ELR (cell line): ENCODE measurements at places on chromosomes 2 and 18.

DNA sequence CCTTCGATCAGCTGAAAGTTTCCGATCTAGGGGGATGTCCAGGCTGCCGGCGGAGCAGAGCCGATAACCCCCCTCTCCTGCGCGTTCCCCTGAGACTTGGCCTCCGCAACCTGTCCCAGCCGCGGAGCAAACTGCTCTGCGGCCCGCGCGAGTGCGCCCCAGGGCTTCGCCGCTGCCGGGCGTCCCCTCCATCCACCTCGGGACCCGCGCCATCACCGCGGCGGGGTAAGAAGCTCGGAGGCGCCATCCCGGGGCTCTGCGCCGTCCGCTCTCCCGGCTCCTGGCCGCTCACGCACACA lies 990 bp upstream of the GDF7 start:
- DNase-seq: no peak

GRCh38 chr2:121583555-121583954 lies 52.9 kb downstream of the RNU4ATAC start:
- no peak for DNase-seq

DNA sequence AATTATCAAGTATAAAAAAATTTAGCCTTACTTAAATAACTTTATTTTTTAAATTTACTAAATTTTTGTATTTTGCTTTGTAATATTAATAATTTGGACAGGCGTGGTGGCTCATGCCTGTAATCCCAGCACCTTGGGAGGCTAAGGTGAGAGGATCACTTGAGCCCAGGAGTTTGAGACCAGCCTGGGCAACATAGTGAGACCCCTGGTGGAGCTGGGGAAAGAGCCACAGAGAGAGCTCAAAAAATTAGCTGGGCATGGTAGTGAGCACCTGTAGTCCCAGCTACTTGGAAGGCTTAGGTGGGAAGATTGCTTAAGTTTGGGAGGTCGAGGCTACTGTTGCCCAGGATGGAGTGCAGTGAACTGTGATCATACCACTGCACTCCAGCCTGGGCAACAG lies 143.5 kb downstream of the B3GNT2 start:
- DNase-seq: no peak

DNA sequence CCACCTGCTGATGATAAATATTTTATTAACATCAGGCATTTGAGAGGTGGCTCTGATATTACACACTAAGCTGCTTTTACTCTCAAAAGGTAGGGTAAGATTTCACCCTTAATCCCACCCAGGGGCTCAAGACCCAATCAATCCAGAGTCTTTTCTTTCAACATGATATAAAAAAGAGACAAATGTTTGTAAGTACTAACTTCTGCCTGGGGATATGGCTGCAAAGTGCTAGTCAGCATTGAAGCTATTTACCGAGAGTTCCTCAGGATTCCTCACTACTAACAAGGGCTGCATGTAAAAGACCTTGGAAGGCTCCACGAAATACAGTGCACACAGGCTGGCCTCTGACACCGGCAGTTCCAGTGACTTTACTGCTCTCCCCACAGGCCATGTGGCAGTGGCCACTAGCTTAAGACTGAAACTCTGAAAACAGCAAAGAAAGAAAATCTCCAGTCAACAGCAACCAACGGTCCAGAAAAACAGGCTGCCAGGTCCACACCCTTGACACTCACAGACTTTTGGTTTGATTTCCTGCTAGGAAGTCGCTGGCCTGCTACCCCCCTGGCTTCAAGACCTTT lies 11.2 kb downstream of the MREG start:
- DNase-seq: no peak

DNA sequence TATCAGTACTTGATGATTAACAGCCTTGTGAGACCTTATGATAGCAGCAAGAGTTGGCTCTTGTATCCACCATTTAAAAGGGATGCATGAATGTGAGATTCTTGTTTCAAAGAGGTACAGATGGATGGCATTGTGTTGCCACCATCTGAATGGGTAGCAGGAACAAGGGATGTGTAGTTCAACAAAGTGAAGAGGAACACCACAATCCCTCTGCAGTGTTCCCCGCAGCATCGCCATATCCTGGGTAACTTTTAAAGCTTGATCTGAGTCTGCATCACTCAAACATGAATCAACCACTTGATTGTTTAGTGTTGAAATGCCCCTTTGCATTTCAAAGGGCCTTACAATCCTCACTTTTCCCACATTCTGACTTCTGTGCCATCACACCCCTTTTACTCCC lies 106.7 kb downstream of the SS18 start:
- no peak for DNase-seq

DNA sequence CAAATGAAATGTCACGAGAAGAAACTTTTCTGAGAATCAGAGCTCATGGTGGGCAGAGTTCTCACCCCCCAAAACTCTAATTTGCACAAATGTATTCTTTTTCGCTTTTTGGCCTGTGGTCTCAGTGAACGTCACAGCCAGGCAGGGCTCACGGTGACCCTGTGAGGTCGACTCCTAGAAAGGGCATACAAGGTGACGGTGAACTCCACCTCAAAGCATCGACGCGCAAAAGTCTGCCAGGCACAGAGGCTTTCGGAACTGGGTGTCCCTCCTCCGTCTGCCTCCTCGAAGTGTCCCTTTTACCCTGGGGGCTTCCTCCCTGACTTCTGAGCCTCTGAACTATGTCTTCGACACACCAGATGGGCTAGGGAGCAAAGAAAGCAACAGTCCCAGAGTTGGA lies 139.2 kb upstream of the PXDN start:
- no peak for DNase-seq

- DNase-seq: no peak
Measured at GRCh38 chr2:213932-214693, 49.7 kb downstream of the SH3YL1 start.

GRCh38 chr2:187470698-187471097 lies 22.6 kb upstream of the CALCRL start:
- DNase-seq: no peak

GRCh38 chr18:8562919-8563318 lies 46.3 kb upstream of the RAB12 start:
- DNase-seq: no peak

- DNase-seq: no peak
Measured at GRCh38 chr2:235607546-235608199, 113.8 kb downstream of the AGAP1 start.

DNA sequence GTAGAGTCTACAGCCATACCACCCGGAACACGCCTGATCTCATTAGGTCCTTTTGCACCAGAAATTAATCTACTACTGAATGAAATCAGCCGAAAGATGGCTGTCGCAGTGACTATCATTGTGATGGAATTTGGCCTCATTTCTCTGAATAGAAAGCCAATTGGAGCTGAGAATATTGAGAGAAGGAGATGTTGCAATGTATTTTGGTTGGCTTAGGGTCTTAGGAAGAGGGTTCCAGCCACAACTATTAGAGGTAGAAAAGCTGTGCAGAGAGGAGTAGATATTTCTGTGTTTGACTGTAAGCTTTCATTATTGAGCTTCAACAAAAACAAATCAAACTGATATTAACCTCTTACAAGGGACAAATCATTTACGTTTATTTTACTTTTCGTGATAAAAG lies 98.1 kb downstream of the THSD7B start:
- no peak for DNase-seq

- DNase-seq: no peak
Measured at GRCh38 chr18:76410660-76411417, 84.2 kb downstream of the ZNF516 start.

DNA sequence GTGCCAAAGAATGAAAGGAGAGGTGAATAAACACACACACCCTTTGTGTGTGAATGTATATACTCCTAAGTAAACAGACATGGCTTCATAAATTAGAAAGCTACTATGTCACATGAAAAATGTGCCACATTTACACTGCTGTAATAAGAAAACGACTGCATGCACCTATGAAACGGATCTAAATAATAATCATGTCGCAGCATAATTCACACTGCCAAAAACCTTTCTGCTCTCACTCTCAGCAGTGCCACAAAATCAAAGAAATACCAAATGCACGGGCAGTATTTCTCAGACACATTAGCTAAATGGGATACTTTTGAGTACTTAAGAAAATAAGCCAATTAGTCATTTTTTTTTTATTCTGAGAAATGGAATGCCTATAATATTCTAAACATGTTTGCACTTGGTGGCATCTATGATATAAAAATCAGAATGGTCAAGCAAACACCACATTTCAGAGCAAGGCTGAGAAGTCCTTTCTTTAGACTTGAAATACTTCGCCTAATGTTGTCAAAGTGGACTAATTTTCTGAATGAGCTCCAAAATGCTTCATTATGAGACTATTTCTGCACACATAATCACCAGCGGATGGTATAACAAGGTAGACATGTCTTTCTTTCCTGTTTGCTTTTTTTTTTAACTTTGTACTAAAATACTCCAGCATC lies 6.6 kb downstream of the BCL11A start:
- DNase-seq: no peak

GRCh38 chr2:102304268-102304667 lies 7.1 kb upstream of the IL1RL1 start:
- peak; percentile 43 for DNase-seq

- peak; percentile 62 for DNase-seq
Measured at GRCh38 chr18:67266246-67267237, 250.0 kb downstream of the DSEL start.

GRCh38 chr18:64678048-64678447 lies 529.2 kb upstream of the LINC00305 start:
- no peak for DNase-seq

DNA sequence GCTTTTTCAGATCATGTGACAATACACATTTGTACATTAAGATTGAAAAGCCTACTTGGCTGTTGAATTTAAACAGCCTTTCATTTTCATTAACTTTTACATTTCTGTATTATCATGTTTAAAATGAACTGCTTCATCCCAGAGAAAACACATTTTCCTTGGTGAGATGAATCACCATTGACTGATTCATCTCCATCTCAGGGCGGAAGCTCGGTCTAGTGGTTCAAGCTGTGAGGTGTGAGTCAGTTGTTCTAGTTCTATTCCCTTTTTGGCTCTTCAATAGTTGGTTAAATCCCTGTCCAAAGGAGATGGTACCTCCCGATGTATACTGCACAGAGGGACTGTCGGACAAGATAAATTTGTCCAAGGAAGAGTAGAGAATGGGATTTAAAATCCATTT lies 189.7 kb downstream of the ADCYAP1 start:
- peak; percentile 58 for DNase-seq

GRCh38 chr18:58038063-58038462 lies 6.0 kb upstream of the NEDD4L start:
- no peak for DNase-seq

DNA sequence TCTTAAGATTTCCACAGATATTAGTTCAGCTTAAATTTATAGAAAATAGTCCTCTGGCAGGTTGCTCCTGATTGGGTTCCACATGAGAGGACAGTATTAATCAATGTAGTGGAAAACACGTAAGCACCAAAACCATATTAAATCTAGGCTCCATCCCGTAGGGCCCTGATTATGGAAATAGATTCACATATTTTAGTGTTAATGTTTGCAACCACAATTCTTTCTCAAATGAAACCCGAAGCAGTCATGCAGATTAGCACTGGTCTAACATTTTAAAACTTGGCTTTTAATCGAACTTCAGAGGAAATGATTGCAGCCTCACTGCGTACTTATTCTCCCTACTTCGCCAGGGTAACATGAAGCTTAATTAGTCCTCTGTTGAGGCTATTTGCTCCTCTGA lies 60.9 kb downstream of the METTL4 start:
- DNase-seq: no peak

- DNase-seq: no peak
Measured at GRCh38 chr2:37191253-37191652, 2.8 kb upstream of the SULT6B1 start.

- no peak for DNase-seq
Measured at GRCh38 chr2:40039549-40039948, 260.5 kb upstream of the THUMPD2 start.

- DNase-seq: no peak
Measured at GRCh38 chr2:64112016-64112415, 32.2 kb downstream of the PELI1 start.

GRCh38 chr2:176581557-176582165 lies 312.4 kb downstream of the MTX2 start:
- no peak for DNase-seq

DNA sequence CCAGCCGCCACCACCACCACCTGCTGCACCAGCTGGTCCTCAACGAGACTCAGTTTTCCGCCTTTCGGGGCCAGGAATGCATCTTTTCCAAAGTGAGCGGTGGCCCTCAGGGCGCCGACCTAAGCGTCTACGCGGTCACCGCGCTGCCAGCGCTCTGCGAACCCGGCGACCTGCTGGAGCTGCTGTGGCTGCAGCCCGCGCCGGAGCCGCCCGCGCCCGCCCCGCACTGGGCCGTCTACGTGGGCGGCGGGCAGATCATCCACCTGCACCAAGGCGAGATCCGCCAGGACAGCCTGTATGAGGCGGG lies 1.6 kb downstream of the LRATD1 start:
- DNase-seq: peak; percentile 3

- no peak for DNase-seq
Measured at GRCh38 chr2:203720915-203721672, 14.7 kb downstream of the CD28 start.

DNA sequence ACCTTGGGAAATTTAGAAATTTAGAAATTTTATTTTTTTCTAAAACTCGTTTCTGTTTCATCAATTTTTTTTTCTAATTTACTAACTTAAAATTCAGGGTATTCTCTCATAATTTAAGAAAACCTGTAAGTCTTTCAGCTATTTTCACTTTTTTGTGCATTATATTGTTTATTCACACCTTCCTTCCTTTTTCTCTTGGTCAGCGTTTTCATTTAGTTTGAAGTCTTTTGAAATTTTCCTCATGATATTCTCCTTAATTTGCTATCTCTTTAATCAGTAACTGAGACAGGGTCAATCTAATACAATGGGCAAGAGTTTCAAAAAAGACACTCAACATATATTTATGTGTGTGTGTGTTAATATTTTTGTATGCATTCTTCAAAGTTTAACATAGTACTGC lies 50.5 kb upstream of the MSTN start:
- no peak for DNase-seq

DNA sequence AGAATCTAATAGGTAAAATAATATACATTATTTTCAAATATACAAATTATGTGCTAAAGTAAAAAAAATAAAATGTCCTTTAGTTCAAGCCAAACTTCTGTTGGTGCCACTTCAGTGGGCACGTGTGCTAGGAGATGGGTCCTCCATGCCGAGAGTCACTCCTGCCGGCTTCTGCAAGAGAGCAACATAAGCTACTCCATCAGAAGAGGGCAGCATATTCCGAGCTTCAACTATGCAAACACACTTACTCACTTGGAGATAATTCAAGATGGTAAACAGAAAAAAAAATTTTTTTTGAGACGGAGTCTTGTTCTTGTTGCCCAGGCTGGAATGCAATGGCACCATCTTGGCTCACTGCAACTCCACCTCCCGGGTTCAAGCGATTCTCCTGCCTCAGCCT lies 24.4 kb downstream of the CNOT11 start:
- peak; percentile 19 for DNase-seq

DNA sequence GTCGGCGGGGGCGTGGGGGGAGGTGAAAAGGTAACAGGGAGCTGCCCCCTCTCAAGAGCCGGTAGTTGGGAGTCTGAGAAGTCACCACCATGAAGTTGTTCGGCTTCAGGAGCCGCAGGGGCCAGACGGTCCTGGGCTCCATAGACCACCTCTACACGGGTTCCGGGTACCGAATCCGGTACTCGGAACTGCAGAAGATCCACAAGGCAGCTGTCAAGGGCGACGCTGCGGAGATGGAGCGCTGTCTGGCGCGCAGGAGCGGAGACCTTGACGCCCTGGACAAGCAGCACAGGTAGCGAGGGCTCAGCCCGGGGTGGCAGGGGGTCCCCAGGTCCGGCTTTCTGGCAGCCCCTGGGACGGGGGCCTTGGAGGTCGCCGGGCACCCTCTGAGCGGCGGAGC lies 47.1 kb upstream of the ZNF519 start:
- no peak for DNase-seq

GRCh38 chr2:195493416-195493815 lies 163.6 kb upstream of the SLC39A10 start:
- no peak for DNase-seq
